ENCODE measurements at places on chromosomes 11 and 22.

DNA sequence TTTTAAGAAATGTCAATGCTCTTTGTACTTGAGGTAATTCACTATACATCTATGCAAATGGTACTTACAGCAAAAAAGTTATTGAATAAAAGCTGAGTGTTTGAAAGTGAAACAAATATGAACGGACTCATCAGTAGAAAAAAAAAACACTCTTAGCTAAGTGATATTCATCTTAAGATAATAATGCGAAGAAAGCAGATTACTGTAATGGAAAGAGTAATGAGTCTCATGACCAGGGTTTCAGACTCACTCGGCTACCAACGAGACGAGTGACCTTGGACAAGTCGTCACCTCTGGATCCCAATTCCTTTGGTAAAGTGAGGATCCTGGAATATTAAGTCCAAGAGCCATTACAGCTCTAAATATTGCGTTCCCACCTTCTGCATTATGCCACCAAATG, 57.0 kb downstream of the PACSIN2 start:
- H3K4me1 ChIP-seq: peaks cover 23% of the 10 kb centered on the region
- no peak overlapping the region for H3K27ac ChIP-seq
- no peak overlapping the region for H3K4me3 ChIP-seq
- no peak for DNase-seq
- no peaks in the 10 kb centered on the region for H3K36me3 ChIP-seq

- peaks cover 11% of the 10 kb centered on the region for H3K4me1 ChIP-seq
- H3K36me3 ChIP-seq: no peaks in the 10 kb centered on the region
- no peak for DNase-seq
- no peak overlapping the region for H3K4me3 ChIP-seq
- peaks cover 53% of the 10 kb centered on the region for H3K27me3 ChIP-seq
Measured at GRCh38 chr11:126999366-126999765, 1.2 kb downstream of the KIRREL3 start.

DNA sequence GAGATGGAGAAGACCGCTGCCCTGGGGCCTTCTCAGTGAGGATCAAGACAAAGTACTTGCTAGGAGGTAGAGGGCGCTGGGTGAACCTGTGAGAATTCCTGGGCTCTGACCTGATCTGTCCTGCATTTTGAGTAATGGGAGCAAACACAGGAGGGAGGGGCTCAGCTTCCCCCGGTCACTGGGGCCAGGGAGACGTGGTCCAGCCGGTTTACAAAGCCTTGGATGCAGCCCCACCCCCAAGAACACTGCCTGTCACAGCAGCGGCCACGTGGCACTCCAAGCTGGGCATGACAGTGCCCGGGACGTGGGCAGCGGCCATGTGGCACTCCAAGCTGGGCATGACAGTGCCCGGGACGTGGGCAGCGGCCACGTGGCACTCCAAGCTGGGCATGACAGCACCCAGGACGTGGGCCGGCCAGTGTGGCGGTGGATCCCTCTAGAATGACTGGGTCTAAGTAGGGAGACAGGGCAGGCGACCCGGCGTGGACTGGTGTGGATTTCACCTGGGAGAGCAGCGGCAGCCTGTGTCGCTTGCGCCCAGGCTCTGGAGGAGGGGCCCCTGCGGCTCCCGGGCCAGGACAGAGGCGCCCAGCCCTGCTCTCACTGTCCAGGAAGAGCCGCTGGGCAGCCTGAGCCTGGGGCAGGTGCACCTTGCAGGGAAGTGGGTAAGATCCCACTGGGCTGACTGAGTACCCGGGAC, 2.5 kb upstream of the TTLL8 start:
- H3K36me3 ChIP-seq: no peaks in the 10 kb centered on the region
- H3K4me1 ChIP-seq: peaks cover 10% of the 10 kb centered on the region
- H3K27ac ChIP-seq: no peak overlapping the region
- no peak overlapping the region for H3K4me3 ChIP-seq
- DNase-seq: no peak
- H3K27me3 ChIP-seq: peaks cover 20% of the 10 kb centered on the region

GRCh38 chr11:1473011-1473628, 13.5 kb downstream of the MOB2 start:
- no peaks in the 10 kb centered on the region for H3K27me3 ChIP-seq
- no peak overlapping the region for H3K4me3 ChIP-seq
- H3K36me3 ChIP-seq: peaks cover 13% of the 10 kb centered on the region
- DNase-seq: no peak

- no peak overlapping the region for H3K4me3 ChIP-seq
- no peaks in the 10 kb centered on the region for H3K4me1 ChIP-seq
- no peaks in the 10 kb centered on the region for H3K27me3 ChIP-seq
- no peak for DNase-seq
- H3K36me3 ChIP-seq: no peaks in the 10 kb centered on the region
- H3K27ac ChIP-seq: no peak overlapping the region
Measured at GRCh38 chr22:48284671-48285070, 1522.2 kb downstream of the TBC1D22A start.

- peaks cover 9% of the 10 kb centered on the region for H3K4me1 ChIP-seq
- H3K4me3 ChIP-seq: no peak overlapping the region
- DNase-seq: no peak
- no peaks in the 10 kb centered on the region for H3K36me3 ChIP-seq
- no peak overlapping the region for H3K27ac ChIP-seq
- peaks cover 3% of the 10 kb centered on the region for H3K27me3 ChIP-seq
Measured at GRCh38 chr22:39597236-39597869, 26.8 kb downstream of the CACNA1I start.

DNA sequence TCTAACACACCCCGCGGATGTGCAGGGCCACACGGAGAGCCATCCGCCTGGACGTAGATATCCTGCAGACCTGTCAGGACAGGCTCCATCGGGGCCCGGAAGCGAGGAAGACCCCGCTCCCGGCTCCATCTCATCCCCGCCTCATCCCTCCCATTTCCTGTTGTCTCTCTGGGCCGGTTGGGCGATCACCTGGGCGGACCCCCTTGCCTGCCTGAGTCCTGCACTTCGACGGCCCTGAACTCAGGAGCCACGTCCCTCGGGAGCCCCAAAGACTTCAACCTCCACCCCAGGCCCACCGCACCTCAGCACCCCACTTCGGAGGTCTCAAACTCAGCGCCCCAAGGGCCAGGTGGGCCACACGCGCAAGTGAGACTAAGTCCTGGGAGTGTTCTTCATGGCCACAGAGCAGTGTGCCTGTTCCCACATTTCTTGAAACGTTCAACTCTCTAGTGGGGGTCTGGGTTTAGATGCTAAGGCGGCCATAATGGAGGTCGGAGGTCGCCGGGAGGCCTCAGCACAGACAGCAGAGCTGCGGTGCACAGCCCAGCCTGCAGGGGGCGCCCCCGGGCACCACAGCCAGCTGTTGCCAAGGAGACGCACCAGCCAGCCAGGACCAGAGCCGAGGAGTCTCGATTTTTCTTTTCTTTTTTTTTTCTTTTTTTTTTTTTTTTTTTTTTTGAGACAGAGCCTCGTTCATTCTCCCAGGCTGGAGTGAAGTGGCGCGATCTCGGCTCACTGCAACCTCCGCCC, 26.0 kb upstream of the FADD start:
- peaks cover 4% of the 10 kb centered on the region for H3K4me1 ChIP-seq
- H3K4me3 ChIP-seq: no peak overlapping the region
- H3K27me3 ChIP-seq: no peaks in the 10 kb centered on the region
- no peak overlapping the region for H3K27ac ChIP-seq
- H3K36me3 ChIP-seq: no peaks in the 10 kb centered on the region

DNA sequence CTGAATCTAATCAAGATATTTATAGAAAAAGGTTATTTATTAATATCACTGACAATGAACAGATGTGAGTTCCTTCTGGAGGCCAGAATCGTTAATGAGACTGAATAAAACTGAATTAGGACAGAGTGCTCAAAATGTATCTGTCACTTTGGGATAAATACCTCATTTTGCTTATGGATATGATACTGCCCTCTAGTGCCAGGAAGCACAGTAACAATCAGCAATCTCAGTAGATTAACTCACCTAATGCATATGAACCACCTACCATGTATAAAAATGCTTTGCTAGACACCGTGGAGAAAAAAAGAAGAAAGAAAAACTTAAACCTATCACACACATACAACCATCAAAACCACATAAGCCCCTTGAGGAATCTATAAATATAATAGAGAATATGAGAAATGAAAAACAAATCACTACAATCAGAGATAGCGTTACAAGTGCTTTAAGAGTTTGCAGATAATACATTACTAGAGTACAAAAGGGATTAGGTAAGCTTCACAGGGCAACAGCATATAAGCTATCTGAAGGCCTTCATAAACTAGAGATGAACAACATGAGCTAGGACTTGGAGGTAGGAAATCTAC, 117.4 kb downstream of the SGSM3 start:
- no peak overlapping the region for H3K27ac ChIP-seq
- H3K4me1 ChIP-seq: peaks cover 10% of the 10 kb centered on the region
- peaks cover 12% of the 10 kb centered on the region for H3K36me3 ChIP-seq
- no peaks in the 10 kb centered on the region for H3K27me3 ChIP-seq

DNA sequence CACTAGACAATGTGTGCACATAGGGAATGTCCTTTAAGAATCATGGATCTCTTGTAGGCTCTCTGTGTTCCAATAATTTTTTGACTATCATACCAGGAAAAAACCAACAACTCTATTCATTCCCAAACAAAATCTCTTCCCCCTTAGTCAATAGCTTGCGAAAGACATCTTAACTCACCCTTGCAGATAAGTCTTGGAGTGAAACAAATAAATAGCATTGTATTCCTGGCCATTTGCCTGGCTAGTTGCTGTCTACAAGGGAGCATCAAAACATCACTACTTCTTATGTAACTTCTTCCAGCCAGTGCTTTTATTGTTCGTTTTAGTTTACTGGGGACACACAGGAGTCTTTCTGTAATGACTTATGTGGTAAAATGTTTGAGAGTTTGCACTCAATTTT, 29.4 kb downstream of the SCN3B start:
- no peaks in the 10 kb centered on the region for H3K36me3 ChIP-seq

GRCh38 chr22:38733329-38733723, 22.5 kb downstream of the SUN2 start:
- H3K4me1 ChIP-seq: no peaks in the 10 kb centered on the region
- H3K4me3 ChIP-seq: no peak overlapping the region
- no peak overlapping the region for H3K27ac ChIP-seq
- H3K27me3 ChIP-seq: no peaks in the 10 kb centered on the region
- peaks cover 89% of the 10 kb centered on the region for H3K36me3 ChIP-seq

GRCh38 chr22:29879753-29880152, 3.2 kb upstream of the MTMR3 start:
- H3K27ac ChIP-seq: no peak overlapping the region
- no peaks in the 10 kb centered on the region for H3K36me3 ChIP-seq
- H3K27me3 ChIP-seq: no peaks in the 10 kb centered on the region
- no peak overlapping the region for H3K4me3 ChIP-seq

DNA sequence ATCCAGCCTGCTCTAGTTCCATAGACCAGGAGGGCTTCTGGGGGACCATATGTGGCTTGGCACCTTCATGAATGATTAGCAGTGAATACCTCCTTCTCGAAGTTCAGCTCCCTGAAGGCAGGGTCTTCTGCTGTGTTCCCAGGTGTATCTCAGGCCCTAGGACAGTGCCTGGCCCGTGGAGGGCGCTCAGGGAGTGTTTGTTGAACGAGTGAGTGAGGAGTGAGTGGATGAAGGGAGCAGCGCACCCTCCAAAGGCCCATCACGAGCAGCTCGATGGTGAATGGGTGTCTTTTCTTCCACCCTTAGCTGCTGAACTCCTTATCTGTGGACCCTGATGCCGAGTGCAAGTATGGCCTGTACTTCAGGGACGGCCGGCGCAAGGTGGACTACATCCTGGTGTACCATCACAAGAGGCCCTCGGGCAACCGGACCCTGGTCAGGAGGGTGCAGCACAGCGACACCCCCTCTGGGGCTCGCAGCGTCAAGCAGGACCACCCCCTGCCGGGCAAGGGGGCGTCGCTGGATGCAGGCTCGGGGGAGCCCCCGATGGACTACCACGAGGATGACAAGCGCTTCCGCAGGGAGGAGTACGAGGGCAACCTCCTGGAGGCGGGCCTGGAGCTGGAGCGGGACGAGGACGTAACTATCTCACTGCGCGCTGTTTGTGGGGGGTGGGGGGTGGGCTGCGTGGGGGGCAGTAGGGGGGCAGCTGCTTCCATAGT, 9.5 kb downstream of the ANO1 start:
- H3K36me3 ChIP-seq: no peaks in the 10 kb centered on the region
- no peak overlapping the region for H3K4me3 ChIP-seq
- H3K27ac ChIP-seq: no peak overlapping the region
- no peaks in the 10 kb centered on the region for H3K27me3 ChIP-seq
- peaks cover 9% of the 10 kb centered on the region for H3K4me1 ChIP-seq

DNA sequence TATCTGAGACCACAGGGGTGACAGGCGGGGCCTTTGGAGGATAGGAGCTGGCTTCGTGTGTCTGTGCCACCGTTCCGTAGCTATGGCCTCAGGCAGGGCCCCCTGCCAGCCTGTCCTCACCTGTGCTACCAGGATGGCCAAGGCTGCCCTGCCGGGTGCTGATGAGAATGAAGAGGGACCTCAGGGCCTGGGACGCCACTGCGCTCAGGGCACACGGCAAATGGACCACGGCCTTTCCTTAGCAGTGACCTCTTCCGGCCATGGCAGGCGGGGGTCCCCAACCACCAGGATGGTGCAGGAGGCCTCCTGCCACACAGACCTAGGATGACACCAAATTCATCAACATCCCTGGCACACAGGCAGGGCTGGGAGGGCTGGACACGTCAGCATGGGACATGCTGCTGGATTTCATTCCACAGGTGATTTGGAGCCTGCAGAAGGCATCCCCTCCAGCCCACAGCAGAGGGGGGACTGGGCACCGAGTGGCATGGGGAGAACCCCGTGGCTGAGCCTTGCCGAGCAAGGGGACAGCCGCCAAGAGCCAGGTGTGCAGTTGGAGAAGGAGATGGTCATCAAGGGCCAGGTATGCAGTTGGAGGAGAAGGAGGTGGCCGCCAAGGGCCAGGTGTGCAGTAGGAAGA, 1321.0 kb downstream of the BRD1 start:
- H3K36me3 ChIP-seq: no peaks in the 10 kb centered on the region
- peaks cover 10% of the 10 kb centered on the region for H3K4me1 ChIP-seq
- H3K4me3 ChIP-seq: no peak overlapping the region
- no peak for DNase-seq
- H3K27me3 ChIP-seq: no peaks in the 10 kb centered on the region

DNA sequence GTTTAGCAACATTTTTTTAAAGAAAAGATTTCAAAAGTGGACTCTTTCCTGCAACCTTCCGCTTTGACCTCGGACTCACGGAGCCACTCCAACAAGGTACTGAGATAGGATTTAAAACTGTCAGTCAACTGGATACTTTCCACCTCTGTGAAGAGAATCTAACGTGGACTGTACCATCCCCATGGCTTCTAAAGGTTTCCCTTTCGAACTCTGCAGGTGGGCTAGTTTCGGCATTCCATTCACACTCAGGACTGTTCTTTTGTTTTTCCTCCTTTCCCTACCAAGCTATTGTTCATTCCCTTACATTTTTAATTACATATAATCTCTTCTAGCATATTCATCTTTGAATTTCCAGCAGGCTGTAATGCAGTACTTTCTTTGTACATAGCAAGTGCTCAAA, 88.5 kb upstream of the AKIP1 start:
- no peaks in the 10 kb centered on the region for H3K27me3 ChIP-seq
- no peak for DNase-seq
- peaks cover 3% of the 10 kb centered on the region for H3K4me1 ChIP-seq
- no peak overlapping the region for H3K27ac ChIP-seq

DNA sequence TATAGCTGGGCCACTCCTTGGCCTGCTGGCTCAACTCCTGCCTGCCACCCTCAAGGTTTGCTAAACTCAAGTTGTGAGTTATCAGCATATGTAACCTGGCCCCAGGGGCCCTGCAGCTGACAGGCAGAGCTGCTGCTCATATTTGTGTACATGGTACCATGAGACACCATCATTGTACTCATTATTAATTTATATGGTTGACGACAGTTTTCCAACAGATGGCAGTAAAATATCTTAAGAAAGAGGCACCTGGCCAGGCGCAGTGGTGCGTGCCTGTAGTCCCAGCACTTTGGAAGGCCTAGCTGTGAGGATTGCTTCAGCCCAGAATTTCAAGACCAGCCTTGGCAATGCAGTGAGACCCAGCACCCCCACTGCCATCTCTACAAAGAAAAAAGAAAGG, 11.4 kb upstream of the DENND5A start:
- no peaks in the 10 kb centered on the region for H3K27me3 ChIP-seq
- DNase-seq: peak; percentile 72
- no peak overlapping the region for H3K4me3 ChIP-seq
- H3K27ac ChIP-seq: no peak overlapping the region

Measured in trophoblast cell (in vitro differentiated cells and primary cell).